Thoracic aorta (tissue), 2 donors: ENCODE measurements at places on chromosomes 7 and 10. TPM values are rescaled to one million over a fixed set of nuclear protein-coding genes. Genes with fewer than 3 reads are reported as not detected.

The GTF2I gene
- 157 TPM for total RNA-seq

GRCh38 chr7:108869070-108869469 is 299.4 kb downstream of the DNAJB9 start:
- no peaks in the 10 kb centered on the region for H3K4me1 ChIP-seq
- H3K36me3 ChIP-seq = no peaks in the 10 kb centered on the region
- DNase-seq = no peak
- no peaks in the 10 kb centered on the region for H3K27me3 ChIP-seq
- H3K27ac ChIP-seq = no peak overlapping the region

The DEPP1 gene
- total RNA-seq = 473 TPM

The CCL24 gene
- total RNA-seq = not detected

DNA sequence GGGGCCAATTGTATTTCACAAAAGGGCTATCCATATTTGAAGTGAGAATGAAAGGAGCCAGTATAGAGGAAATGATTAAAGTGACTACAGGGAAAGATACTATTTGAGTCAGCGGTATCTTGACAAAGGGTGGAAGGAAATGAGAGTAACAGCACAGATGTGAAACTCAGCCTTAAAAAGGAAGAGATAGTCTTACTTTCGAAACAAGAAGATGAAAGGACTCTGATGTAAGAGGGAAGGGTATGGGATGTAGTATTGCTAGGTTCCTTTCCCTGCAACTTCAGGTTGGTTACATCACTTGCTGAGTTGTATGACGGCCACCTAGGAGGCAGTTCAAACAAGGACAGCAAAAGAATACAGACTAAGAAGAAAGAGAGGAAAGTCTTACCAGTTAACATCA is 13.7 kb downstream of the CISD1 start:
- no peaks in the 10 kb centered on the region for H3K36me3 ChIP-seq
- DNase-seq = no peak
- no peak overlapping the region for H3K4me3 ChIP-seq
- H3K4me1 ChIP-seq = no peaks in the 10 kb centered on the region
- no peaks in the 10 kb centered on the region for H3K27me3 ChIP-seq

GRCh38 chr7:134919240-134919641 is 67.1 kb upstream of the AGBL3 start:
- H3K4me1 ChIP-seq = peaks cover 28% of the 10 kb centered on the region
- peak overlapping the region; percentile 3 for H3K27ac ChIP-seq
- no peak overlapping the region for H3K4me3 ChIP-seq
- no peak for DNase-seq
- peaks cover 5% of the 10 kb centered on the region for H3K36me3 ChIP-seq
- H3K27me3 ChIP-seq = no peaks in the 10 kb centered on the region
